CD4-positive, alpha-beta T cell treated with Interleukin-15 for 4 hours (primary cell): ENCODE measurements at places on chromosomes 16 and 17.

DNA sequence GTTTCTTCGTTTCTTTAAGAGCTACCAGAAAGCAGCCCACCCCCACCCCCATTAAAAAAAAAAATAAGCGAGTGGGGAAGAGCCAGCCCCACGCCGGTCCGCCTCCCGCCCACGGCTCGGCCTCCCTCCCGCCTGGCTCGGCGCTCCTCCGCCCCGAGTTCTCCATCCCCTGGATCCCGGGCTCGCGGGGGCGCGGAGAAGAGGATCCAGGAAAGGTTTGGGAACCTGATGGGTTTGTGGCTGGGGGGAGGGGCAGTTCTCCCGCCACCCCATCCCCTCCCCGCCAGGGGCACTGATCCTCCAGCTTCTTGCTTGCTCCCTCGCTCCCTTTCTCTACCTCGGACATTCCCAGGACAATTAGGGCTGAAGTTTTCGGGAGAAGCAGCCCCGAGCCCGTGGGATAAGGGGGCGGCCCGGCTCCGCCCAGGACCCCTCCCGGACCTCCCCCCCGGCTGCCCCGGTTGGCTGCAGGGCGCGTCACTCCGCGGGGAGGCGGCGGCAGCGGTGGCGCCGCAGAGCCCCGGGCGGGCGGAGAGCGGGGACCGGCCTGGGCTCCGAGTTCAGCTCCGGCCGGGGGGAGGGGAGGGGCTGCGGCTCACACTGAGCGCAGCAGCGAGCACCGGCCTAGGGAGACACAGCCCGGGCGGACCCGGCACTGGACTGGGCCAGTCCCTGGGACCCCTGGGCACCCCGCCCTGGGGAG is 1.0 kb upstream of the SALL1 start:
- DNase-seq = no peak

- DNase-seq = no peak
These were observed 13.9 kb downstream of the MYL4 start for GRCh38 chr17:47223007-47223406.

- DNase-seq = no peak
These were observed 108.1 kb upstream of the ERCC4 start for GRCh38 chr16:13811834-13812233.

GRCh38 chr17:9132944-9133610 is 111.8 kb downstream of the NTN1 start:
- no peak for DNase-seq

GRCh38 chr16:67254801-67255552 is 6.2 kb downstream of the SLC9A5 start:
- no peak for DNase-seq

DNA sequence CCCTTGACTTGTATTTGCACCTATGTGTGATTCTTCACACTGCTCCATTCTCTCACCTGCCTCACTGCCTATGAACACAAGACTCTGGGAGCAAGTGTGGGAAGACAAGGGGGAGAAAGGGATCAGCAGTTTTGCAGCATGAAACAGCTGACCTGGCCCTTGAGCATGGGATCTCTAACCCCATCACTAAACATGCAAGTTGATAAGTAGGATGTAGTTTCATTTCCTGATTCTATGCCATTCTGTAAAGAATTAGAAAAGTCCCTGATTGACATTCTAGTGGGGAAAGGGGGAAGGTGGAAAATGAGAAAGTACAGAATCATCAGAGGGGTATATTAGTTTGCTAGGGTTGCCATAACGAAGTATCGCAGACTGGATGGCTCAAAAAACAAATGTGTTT is 25.3 kb upstream of the MYOCD start:
- no peak for DNase-seq

DNA sequence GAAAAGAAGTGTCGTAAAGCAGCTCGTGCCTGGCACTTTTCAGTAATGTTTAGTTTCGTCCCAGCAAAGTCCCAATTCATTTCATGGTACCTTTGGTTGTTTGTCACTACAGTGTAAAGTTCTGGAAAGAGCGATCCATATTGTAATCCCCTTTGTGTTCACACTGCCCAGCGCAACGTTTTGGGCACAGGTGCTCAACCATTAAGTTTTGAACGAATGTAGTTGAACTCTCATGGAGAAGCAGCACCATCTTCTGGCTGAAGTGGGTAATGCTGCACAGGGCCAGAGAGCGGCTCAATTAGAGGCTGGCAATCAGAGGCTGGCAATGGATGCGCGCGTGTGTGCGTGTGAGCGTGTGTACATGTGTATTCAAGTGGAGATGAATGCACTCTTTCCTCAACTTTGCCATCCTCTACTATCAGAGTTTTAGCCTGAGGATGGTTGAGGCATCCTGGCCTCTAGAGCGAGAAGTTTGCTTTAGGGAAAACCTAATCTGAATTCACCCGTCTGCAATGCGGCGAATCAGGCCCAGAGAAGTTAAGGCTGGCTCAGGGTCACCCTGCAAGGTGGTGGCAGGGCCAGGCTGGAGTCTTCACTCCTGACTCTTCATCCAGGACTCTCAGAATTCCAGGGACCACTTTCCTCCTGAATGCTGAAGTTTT is 29.9 kb downstream of the DYNLL2 start:
- DNase-seq = peak; percentile 86

DNA sequence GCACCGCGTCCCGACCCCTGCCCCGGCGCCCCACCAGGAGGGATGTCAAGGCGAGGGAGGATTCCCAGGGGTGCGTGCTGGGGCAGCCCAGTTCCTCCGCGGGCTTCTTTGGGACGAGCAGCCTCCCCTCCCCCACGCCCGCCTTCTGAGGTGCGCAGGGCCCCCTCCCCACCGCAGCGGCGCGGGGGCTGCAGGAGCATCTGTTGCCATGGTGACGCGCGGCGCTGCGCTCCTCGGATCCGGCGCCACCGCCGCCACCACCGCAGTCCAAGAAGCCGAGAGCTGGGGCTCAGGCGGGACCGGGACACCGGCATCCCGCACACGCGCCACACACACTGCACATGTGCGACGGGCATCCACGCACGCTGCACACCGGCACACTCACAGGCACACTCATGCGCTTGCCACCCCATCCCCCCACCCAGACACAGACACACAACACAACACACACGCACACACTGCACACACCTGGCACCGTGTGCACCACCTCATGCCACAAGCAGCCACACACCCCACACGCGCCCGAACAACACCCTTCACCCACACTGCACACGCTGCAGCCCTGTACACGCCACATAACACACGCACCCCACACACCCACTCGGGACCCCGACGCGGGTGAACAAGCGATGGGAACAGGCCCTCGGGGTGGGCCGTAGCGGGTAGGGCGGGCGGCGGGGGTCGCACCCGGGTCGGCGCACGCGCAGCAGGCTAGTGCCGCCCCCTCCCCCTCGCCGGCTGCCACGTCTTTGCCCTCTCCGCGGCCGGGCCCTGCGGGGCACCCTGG is 17.0 kb downstream of the ENPP7 start:
- no peak for DNase-seq

- no peak for DNase-seq
These were observed 558.9 kb upstream of the HSBP1 start for GRCh38 chr16:83248735-83249463.

DNA sequence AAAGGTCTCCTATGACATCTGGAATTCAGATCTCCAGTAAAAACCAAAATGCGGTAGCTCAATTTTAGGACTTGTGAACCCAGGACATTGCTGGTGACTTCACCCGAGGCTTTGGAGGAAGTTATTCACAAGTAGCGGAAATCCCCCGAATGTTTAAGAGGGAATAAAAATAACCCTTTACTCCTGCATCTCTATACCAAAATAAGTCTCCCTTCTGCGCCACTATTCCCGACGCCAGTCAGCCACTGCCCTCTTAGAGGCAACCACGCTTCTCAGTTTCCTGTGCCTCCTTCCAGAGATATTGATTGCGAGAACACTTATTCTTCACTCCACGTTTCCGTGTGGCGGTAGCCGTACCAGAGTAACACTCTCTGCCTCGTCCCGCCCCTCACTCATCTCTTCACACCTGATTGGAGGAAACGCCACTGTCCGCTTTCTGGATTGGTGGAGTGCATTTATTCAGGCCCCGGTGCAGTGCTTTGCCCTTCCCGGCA is 27.4 kb downstream of the EMP2 start:
- peak; percentile 55 for DNase-seq

GRCh38 chr17:50681263-50682200 is 26.2 kb downstream of the ANKRD40 start:
- DNase-seq = no peak

DNA sequence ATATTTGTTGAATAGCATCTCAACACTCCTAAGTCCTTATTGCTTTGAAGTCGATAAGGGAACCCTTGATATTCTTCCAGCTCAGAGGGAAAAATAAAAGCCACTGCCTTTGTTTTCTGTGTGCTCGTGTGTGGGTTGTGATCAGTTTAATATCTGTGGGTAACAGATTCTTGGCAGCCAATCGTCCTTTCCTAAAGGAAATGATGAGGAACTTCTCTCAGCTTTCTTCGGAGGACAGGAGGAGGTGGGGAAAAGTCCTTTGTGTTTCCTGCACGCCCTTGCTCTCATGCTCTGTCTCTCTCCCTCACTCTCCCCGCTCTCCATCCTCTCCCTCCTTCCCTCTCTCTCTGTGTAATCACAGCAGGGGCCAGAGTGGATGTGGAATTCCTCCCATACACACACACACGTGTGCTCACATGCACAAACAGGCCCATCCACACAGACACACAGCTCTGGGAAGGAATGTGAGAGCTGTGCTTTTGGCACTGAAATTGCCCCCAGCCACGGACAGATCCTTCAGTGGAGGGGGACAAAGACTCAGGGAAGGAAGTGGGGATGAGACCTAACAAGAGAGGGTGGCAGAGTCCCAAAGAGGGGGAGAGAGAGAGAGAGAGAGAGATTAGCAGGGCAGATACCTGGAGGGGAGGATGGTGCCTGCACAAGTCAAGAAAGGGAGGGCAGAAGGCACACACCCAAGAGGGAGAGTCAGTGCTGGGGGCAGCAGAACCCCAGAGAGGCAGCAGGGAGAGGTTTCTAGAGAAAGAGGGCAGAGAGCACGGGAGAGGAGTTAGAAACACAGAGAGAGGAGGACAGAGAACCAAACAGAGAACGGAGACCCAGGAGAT is 83.5 kb upstream of the PLCG2 start:
- DNase-seq = no peak

DNA sequence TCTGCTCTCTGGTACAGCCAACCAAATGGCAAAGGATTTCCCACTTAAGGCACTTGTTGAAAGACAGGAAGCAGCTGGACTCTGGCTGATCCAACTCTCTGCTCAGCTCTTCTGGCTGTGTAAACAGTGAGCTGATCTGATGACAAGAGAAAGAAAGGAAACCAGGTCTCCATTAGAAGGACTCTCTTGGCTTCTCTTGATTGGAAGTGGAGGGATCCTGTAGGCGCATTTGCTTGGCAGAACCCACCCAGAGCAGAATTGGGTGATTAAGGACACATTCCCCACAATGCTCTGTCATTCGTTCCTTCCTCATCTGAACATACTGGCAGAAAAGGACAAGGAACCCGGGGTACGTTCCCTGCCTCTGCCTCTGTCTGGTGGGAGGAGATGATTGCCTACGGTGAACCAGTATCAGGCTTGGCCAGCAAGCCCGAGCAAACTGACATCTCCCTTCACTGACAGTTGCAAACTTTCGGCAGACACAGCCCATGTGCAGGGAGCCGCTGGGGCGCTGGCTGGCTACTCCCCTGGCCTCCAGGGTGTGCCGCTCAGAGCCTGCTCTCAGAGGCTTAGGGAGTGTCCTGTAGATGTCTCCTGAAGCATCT is 29.1 kb downstream of the LDHD start:
- no peak for DNase-seq

GRCh38 chr17:4017377-4017776 is 53.1 kb upstream of the ATP2A3 start:
- no peak for DNase-seq

DNA sequence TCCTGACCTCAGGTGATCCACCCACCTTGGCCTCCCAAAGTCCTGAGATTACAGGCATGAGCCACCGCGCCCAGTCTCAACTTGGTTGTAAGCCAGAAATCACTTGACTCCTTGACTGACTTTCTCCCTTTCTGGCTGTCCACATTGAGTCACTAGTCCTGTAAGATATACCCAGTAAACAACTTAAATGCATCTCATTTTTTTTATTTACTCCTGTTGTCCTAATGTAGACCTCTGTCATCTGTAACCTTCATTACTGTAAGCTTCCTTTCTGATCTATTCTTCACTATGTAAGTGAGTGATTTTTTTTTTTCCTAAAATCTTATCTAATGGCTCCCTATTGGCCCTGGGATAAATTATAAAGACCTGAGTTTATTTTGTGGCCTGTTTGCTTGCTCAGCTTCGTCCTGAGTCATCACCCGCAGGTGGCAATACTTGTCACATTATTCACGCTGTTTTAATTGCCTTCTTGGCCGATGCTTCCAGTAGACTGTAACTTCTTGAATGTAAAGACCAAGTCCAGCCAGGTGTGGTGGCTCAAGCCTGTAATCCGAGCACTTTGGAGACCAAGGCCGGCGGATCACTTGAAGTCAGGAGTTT is 41.0 kb downstream of the PAFAH1B1 start:
- DNase-seq = no peak

GRCh38 chr16:57277586-57277985 is 6.9 kb downstream of the PLLP start:
- DNase-seq = peak; percentile 65

GRCh38 chr16:22961206-22961605 is 147.2 kb downstream of the HS3ST2 start:
- no peak for DNase-seq

- DNase-seq = no peak
These were observed 23.0 kb upstream of the CDR2 start for GRCh38 chr16:22397464-22397863.

- DNase-seq = peak; percentile 52
These were observed 53.1 kb downstream of the CFDP1 start for GRCh38 chr16:75379911-75380847.

GRCh38 chr17:56222255-56222654 is 69.0 kb downstream of the ANKFN1 start:
- no peak for DNase-seq

DNA sequence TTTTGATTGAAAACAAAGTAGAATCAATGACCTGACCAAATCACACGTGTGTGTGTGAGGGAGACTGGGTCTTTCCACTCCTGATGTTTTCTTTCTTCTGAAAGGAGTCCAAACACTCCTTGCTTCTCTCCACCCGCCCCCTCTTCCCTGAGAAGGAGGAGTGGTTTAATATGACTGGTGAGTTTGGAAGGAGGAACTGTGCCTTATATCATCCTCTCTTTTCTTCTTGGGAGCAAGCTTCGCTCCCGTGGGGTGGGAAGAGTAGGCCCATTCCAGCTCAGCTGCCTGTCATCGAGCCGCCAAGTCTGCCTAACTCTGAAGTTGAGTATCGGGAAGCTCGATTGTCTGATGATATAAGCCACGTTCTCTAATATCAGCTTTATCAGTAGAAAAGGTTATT is 96.5 kb downstream of the YPEL2 start:
- no peak for DNase-seq

- DNase-seq = no peak
These were observed 998 bp upstream of the SRSF1 start for GRCh38 chr17:58007781-58008706.

DNA sequence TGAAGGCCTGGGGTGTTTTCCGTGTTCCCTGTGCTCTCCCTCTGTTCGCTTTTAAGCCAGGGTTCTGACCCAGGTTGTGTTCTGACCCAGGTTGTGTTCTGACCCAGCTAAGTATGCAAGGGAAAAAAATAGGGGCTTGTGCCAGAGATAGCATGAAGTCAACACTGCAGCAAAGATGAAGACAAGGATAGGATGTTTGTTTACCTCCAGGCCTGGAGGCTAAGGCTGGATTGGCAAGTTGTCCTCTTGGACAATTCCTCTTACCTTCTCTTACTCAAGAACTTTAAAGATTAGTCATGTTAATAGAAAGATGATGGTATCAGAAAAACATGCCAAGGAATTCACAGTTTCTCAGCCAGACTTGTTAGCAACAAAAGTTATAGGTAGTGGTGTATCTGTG is 19.4 kb downstream of the LYRM9 start:
- no peak for DNase-seq
